Myocyte (in vitro differentiated cells): ENCODE measurements at places on chromosomes 3 and 15. TPM values are rescaled to one million over a fixed set of nuclear protein-coding genes. Genes with fewer than 3 reads are reported as not detected.

DNA sequence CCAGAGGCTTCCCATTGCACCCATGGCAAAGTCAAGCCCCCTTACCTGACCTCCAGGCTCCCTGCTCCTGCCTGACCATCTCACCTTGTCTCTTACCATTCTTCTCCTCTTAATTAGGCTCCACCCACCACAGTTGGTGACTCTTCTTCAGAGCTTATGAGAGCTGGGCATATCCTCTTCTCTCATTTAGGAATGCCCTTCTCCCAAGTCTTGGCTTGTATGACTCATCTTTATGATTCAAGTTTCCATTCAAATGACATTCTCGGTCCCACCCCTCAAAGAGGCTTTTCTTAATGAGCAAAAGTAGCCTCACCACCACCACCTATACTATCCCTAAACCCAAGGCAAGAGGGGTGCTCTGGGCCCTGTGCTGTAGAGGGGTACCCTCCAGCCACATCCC, 55.3 kb upstream of the NUDT16 start:
- peak; percentile 13 for DNase-seq

The ZBTB20 gene
- total RNA-seq = 62.4 and 88.9 TPM in 2 replicates

DNA sequence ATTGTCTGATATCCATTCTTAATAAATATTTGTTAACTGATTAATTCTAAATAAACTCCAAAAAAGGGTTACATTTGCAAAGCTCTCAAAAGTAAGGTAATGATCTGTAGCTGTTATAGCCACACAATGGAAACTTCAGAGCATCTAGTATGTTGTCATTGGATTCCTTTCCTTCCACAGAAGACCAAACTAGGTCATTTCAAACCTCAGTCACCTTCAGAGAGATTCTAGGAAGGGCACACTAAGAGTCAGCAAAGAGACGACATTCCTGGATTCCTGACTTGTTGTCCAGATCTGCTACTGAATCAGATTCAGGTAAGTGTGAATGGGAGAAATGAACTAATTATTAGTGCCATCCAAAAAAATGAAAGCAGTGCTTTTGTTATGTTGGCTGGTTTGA, 3.0 kb upstream of the COL8A1 start:
- no peak for DNase-seq

The SUMF1 gene
- 37.1 and 40.3 TPM in 2 replicates for total RNA-seq

GRCh38 chr15:67184208-67184925, 70.1 kb downstream of the AAGAB start:
- no peak for DNase-seq

- peak; percentile 82 for DNase-seq
These were observed 7.5 kb downstream of the ST8SIA2 start for GRCh38 chr15:92400980-92401787.

- DNase-seq = no peak
These were observed 22.7 kb downstream of the KLHL6 start for GRCh38 chr3:183532620-183533411.

DNA sequence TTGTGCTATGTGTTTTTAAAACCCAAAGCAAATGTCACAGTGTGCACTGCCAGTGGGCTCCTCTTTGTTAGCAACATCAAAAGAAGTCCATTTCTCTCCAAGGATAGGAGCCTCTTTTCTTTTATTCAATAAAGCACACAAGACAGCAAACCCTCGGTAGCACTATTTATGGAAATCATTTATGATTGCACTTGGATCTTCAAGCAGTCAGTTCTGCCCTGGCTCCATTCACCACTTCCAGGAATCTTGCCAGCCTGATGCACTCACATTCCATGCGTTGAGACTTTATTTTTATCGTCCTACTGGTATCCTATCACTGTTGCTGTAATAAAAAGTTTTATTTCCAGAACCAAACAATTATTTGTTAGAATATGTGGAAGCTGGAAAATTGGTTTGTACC, 412.1 kb downstream of the TBL1XR1 start:
- DNase-seq = no peak

DNA sequence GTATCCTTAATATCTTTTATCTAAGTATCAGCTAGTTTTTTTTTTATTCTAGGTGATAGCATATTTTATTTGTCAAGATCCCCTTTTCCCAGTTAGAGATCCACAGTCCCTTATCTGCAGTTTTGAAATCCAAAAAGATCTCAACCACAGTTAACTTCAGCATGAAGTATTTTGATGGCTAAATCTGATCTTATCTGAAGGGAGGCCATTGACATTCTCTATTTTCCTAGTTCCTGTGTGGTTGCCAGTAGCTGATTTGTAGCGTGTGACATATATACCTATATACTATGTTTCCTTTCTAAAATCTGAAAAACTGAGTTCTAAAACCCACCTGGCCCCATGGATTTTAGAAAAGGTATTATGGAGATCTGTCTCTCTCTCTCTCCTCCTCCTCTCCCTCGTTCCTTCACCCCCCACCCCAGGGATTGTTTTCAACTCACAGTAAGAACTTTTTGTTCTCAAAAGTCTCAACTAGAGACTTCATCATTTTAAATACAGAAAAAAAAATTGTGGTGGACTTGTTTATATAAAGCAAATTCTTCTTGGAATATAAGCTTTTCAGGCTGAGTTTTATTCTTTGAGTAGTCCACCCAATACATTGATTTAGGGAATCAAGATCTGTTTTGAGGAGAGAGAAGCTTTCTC, 12.3 kb downstream of the TCF12 start:
- no peak for DNase-seq

The TM4SF1 gene
- total RNA-seq = 39.1 and 68.9 TPM in 2 replicates

DNA sequence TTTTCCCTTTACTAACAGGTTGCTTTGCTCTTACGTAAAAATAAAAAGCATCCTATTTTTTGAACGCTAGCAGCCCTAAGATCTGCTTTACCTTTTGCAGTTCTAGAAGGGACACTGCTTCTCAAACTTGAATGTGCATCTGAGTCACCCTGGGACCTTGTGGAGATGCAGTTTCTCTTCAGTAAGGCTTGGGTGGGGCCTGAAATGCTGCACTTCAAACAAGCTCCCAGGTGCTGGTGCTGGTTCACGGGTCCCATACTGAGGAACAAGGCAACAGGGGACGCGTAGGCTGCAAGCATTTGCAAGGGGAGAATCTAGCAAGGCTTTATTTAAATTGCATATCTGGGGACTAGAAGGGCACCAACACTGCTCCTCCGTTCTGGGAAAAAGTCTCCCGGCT, 30.0 kb downstream of the MB21D2 start:
- DNase-seq = no peak

The XIRP1 gene
- 104 and 142 TPM in 2 replicates for total RNA-seq

DNA sequence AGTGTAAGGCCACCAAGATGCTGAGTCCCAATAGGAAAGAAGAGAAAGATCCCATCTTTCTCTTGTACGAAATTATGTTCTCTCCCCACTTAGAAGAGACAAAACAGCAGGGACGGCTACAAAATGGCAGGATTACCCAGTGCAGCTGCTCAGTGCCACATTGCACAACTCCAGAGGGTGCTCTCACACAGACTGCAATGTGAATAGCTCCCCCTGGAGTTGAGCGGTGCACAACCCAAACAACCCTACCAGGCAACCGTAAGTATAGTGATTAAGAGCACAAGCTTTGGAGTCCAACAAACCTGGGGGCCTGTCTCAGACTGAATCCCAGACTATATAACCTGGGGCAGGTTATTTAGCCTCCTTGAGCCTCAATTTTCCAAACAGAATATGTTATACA, 3.1 kb upstream of the BHLHE40 start:
- DNase-seq = peak; percentile 77

The RUBCN gene
- 24.5 and 25.7 TPM in 2 replicates for total RNA-seq

The DPPA2 gene
- not detected in 2 replicates for total RNA-seq

The ITGB5 gene
- 203 and 258 TPM in 2 replicates for total RNA-seq

DNA sequence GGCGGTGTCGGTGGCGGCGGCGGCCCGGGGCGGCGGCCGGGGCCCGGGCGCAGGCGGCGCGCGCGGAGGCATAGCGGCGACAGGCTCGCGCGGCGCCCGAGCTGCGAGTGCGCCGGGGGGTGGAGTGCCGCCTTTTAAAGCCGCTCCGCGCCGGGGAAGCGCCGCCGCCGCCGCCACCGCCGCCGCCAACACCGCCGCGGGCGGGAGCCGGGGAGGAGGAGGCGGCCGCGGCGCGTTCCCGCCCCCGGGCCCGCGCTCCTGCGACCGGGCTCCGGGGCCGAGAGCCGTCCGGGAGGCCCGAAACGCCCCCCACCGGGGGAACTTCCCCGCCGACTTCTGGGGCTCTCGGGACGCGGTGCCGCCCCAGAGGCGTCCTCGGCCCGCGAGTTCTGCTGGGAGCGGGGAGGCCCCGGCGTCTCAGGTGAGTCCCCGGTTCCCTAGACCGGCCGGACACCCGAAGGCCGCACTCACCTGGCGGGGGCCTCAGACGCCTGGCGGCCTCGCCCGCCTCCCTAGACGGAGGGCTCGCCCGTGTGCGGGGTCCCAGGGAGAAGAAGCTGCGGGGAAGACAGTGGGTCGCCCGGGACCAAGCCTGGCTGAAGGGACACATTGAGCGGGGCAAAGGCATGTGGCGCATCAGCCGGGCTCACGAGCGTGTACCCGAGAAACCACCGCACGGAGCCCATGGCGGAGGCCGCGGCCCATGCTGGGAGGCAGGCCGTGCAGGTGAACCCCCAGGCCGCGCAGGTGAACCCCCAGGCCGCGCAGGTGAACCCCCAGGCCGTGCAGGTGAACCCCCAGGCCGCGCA, at the start of gene PCSK6:
PCSK6 (minus strand) TSS at position 109 of the 809 bp plus-strand sequence; CDS start at position 72, 37 bp downstream.
- no peak for DNase-seq

The TLNRD1 gene
- 20.9 and 24.7 TPM in 2 replicates for total RNA-seq

GRCh38 chr3:131036200-131036816, 9.6 kb downstream of the NEK11 start:
- DNase-seq = peak; percentile 18

- peak; percentile 49 for DNase-seq
These were observed 574 bp downstream of the NGRN start for GRCh38 chr15:90266061-90266431.

The NR1D2 gene
- total RNA-seq = 15.5 and 21.1 TPM in 2 replicates

The FSD2 gene
- total RNA-seq = 0.52 and 2.7 TPM in 2 replicates

GRCh38 chr15:63872759-63873510, 39.2 kb upstream of the HERC1 start:
- no peak for DNase-seq

GRCh38 chr3:159263750-159264553, 462.1 kb downstream of the MFSD1 start:
- peak; percentile 62 for DNase-seq

The HTR3E gene
- 3.1 and 7.1 TPM in 2 replicates for total RNA-seq

The CCDC33 gene
- total RNA-seq = not detected in 2 replicates

The ANKRD63 gene
- total RNA-seq = 0.42 TPM in 1 of 2 replicates, not detected in the other

DNA sequence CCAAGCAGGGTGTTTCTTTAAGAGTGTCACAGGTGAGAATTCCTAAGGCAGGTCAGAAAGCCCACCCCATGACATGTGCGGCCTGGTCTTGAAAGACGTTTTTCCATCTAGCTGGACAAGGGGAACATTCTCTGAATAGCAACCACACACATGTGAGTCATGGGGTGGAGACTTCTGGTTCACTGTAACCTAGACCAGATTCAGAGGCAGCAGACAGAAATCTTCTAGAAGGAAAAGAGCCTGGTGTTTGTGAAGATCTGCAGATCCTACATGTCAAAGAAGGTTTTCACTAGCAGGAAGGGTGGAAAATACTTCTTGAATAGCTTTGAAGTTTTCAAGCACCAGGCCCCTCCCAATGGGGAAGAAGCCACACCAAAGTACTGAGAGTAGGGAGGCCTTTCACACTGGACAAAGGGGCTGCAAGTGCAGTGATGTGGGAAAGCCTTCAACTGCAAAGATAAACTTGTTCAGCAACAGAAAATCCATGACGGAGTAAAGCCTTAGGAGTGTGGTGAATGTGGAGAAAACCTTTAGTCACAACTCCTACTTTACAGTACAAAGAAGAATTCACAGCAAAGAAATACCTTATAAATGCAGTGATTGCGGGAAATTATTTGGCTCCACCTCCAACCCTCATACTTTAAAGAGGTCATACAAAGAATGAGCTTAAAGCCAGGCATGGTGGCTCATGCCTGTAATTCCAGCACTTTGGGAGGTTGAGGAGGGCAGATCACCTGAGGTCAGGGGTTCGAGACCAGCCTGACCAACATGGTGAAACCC, 17.6 kb downstream of the ADAM10 start:
- DNase-seq = peak; percentile 73

GRCh38 chr3:46360907-46361306, 7.0 kb downstream of the CCR2 start:
- peak; percentile 47 for DNase-seq
